ENCODE measurements at places on chromosomes 5 and 9. TPM values are rescaled to one million over a fixed set of nuclear protein-coding genes. Genes with fewer than 3 reads are reported as not detected.
A peak's percentile ranks its signal among the peaks of the same experiment; 100 is the strongest.

IL33 gene
- total RNA-seq, result 8.6 TPM

NEURL1B gene
- 16.3 TPM for total RNA-seq

GABBR2 gene
- total RNA-seq, result 39.9 TPM

DNA sequence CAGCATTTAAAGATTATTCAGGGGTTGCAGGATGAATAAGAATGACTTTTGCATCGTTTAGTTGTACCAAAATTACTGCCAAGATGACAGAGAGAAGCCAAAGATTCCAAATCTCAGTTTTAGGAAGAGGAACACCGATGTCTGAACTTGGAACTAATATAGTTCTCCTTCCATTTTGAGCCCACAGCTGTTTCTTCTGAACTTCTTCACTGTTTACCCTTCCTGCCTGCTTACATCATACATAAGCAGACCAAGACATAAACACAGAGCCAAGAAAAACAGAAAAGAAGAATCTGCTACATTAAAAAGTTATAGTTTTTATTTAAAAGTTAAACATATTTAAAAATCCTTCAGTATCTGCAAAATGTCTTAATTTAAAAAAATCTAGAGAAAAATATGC lies 146.9 kb upstream of the RAPGEF1 start:
- DNase-seq, result no peak

- peak; percentile 87 for DNase-seq
Observed at GRCh38 chr9:132670457-132671391, at the start of gene GTF3C4. Gene GTF3C4, plus strand, starts transcription at chr9:132670464. Its CDS starts 135 bp downstream, at chr9:132670599.

Data from frontal cortex (tissue), 4 donors.